CD4-positive, alpha-beta T cell treated with Interferon alpha-2 for 1 hour (primary cell): ENCODE measurements at places on chromosomes 2 and 18.
A peak's percentile ranks its signal among the peaks of the same experiment; 100 is the strongest.

DNA sequence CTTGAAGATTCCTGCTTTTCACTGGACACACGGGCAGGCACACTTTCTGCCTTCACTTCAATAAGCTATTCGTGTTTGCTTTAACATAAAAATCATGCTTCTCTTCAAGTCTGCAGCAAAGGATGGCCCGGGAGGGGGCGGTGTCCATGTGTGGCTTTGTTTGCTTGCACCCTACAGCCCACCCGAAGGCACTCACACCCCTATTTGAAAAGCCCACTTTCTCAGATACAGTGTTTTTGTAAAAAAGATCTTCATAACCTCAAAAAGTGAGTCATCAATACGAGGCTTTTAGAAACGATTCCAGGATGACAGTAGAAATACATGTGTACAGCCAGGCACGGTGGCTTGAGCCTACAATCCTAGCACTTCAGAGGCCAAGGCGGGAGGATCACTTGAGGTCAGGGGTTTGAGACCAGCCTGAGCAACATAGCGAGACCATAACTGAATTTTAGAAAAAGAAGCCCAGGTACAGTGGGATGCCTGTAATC is 36.5 kb upstream of the HPCAL1 start:
- no peak for DNase-seq

- DNase-seq: peak; percentile 50
Measured at GRCh38 chr2:8534729-8535468, 147.0 kb upstream of the ID2 start.

GRCh38 chr2:230956827-230957755 is 32.0 kb upstream of the GPR55 start:
- no peak for DNase-seq

DNA sequence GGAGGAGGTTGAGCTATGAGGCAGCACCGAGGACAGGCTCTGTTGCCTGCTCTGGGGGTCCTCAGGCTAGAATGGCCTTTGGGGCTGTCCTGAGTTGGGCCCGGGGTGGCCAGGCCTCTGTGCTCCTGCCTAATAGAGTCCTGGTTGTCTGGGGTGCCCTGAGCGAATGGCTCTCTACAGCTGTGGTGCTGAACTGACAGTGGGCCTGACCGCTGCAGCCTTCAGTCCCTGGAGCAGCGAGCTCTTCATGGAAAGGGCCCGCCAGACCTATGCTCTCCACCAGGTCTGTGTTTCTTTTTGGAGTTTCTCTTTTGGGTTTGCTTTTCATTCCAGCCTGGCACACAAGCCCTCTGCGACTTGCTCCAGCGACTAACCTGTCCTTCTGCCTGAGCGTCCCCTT is 679.0 kb upstream of the RAB6C start:
- no peak for DNase-seq

GRCh38 chr2:70991142-70991541 is 3.5 kb downstream of the TEX261 start:
- no peak for DNase-seq

GRCh38 chr2:240672701-240673190 is 9.9 kb downstream of the AQP12B start:
- DNase-seq: no peak
